ENCODE measurements at places on chromosomes 5 and 9.

- peak; percentile 45 for DNase-seq
These were observed at the start of gene PCDHGA1 for GRCh38 chr5:141330299-141331080. TSS of gene PCDHGA1 (plus strand) at chr5:141330514.

GRCh38 chr9:71361357-71361756 is 239.9 kb upstream of the TRPM3 start:
- no peak for DNase-seq

DNA sequence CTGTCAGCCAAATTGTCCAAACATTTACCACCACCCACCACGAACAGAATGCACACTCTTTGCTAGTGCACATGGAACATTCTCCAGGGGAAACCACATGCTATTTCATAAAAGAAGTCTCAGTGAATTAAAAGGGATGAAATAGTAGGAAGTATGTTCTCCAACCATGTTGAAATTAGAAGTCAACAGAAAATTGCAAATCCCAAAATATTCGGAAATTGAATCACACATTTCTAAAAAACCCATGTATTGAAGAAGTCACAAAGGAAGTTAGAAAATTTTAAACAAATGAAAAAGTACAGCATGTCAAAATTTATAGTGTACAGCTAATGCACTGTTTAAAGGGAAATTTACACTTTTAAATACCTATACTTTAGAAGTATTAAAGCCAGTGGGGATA is 50.8 kb downstream of the TGFBR1 start:
- peak; percentile 29 for DNase-seq

GRCh38 chr5:15635289-15635616 is 135.3 kb downstream of the FBXL7 start:
- no peak for DNase-seq

DNA sequence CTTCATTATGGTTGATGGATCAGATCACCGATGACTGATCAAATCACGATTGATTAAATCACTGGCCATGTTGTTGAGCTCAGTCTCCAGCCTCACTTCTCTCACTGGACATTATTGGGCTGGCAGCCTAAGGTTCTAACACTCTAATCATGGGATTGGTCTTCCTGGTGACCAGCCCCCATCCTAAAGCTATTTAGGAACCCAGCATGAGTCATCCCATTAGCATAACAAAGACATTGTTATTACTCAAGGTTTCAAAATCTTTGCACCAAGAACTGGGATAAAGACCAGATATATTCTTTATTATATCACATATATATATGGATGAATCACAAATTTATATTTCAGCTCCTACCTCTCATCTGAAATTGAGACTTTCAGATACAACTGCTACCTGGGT is 272.1 kb upstream of the IL12B start:
- DNase-seq, result peak; percentile 7

- no peak for DNase-seq
These were observed 515.9 kb downstream of the RAB3C start for GRCh38 chr5:59098743-59099142.

DNA sequence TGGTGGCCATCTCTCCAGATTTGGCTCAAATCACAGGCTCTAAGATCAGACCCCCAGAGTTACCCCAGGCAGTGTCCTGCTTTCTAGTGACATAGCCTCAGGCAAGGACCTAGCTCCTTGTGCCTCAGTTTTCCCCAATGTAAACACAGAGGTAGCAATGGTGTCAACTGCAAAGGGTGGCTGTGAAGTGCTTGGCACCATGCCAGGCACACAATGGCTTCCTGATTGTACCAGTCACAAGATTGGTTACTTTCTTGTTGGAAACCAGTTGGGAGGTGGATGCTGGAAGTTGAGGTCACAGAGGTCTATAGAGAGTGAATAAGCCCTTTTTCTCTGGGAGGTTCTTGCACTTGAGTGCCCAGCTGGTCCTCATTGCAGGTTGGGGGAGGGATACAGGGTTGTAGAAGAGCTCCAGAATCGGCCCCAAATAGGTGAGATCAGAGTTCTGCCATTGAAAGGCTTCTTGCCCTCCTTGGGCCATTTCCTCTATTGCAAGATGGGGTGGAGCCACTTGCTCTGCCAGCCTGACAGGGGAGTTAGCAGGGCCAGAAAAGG is 2.3 kb downstream of the STKLD1 start:
- DNase-seq, result no peak

Data from renal cortical epithelial cell (primary cell).